ENCODE measurements at places on chromosomes 5 and 9. TPM values are rescaled to one million over a fixed set of nuclear protein-coding genes. Genes with fewer than 3 reads are reported as not detected.
A peak's percentile ranks its signal among the peaks of the same experiment; 100 is the strongest.

- no peak for DNase-seq
These were observed 116.6 kb downstream of the CDH12 start for GRCh38 chr5:22736443-22737003.

DNA sequence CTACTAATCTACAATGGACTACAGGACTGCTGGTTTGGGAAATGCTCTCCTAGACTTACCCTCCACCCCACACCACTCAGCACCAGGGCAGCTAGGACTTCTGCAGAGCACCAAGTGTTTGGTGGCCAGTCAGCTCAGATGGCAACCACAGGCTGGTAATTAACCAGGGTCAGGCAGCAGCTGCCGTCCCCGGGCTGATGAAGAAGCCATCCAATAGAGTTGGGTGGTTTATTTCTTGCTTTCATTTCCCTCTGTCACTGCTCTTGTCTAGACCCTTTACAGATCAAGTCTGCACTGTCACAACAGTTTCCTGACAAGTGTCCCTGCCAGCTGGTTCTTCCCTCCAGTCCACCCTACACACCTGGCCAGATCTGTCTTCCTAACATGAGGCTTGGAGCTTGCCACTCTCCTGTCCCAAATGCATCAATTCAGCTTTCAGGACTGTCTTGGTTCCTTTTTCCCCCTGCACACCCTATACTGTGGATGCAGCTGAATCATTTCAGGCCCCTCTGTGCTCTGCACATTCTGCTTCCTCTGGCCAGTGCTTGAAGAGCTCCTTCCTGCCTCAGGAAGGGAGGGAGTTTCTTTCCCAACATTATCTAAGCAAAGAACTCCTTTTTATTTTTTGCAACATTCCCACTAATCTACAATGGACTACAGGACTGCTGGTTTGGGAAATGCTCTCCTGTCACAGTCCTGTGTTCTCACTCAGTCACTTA, 30.2 kb upstream of the HSPA9 start:
- no peak for DNase-seq

GRCh38 chr9:136223871-136224640, 19.1 kb upstream of the LHX3 start:
- no peak for DNase-seq

DNA sequence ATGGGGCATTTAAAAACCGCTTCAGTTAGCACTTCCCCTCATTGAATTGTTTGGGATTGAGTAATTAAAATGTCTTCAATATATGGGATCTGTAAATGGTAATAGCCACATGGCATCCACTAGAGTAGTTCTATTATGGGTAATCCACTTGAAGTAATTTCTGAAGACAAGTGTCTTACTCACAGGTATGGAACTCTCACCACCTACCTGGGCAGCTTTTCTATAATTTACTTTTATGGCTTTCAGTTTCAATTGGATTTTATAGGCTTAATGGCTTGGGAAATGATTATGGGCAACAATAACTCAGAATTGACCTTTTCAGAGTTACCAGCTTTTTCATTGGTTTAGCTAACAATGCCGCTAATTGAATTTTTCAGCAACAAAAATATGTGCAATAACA, 597.9 kb downstream of the PTPRD start:
- no peak for DNase-seq

- DNase-seq = no peak
These were observed 7.4 kb downstream of the PSAT1 start for GRCh38 chr9:78304357-78304756.

GRCh38 chr9:132293145-132293721, 61.6 kb downstream of the SETX start:
- no peak for DNase-seq

DNA sequence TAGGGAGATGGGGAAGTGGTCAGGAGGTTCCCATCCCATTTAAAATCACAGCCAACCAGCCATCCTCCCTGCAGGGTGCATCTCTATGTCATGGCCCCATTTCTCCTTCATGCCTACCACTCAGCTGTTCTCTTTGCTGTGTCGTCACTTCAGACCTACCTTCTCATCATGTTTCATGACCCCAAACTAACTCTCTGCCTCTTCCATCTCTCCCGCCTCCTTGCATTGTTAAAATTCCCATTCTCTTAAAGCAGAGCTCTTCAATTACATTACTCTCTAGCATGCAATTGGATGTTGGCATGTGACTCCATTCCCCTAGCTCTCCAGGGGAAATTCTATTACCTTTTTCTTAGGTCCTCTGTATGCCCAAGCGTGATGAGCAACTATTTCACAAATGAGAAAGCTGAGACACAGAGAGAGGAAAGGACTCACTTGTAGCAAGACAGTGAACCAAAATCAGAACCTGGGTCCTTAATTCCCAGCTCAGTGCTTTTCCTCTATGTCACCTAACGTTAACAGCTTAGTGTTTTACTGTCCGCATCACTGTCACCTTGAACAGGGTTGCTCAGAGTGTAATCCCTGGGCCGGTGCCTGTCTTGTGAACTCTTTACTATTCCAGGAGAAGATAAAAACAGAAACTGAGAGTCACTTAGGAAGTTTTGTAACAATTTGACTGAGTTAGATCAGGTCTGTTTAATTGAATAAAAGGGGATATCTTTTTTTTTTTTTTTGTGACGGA, 28.1 kb downstream of the PDE6A start:
- DNase-seq = no peak

DNA sequence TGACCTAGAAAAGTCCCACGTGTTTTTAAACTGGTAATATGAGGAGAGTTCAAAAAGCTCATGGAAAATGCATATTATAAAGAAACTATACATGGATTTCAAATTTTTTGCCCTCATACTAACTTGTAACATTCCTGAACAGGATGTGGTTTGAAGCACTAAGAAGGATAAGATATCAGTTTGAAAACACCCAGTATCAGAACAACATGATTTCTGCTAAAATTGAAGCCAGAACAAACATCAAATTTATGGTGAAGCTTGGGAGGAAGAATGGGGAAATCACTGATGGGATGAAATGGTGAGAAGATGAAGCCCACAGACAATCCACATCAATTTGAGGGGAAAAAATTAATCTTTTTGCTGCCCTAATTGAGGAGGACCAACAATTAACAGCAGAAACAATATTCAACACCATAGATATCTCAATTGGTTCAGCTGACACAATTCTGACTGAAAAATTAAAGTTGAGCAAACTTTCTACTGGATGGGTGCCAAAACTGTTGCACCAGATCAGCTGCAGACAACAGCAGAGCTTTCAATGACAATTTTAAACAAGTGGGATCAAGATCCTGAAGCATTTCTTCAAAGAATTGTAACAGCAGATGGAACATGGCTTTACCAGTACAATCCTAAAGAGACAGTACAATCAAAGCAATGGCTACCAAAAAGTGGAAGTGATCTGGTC, 113.2 kb upstream of the SNX2 start:
- DNase-seq = no peak

Gene TMCO6
- total RNA-seq = 13.8 TPM

Gene ENTREP1
- total RNA-seq = 0.14 TPM

- no peak for DNase-seq
These were observed 70.2 kb upstream of the COL5A1 start for GRCh38 chr9:134571326-134571931.

DNA sequence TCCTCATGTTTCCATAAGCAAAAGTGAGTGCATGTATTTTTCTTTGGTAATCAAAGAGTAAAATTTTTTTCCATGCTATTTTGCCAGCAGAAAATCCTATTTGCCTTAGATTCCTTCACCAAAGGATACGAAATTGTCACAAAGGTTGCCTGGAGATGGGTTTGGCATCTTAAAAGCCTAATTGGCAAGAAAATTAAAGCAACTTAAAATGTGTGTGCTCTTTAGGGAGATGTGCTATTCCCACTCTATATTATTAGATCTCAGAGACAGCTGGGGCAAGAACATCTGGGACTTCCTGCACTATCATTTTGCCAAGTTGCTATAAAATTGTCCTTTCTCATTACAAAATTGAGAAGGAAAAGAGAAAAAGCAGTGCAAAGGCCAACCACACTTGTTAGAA, 146.1 kb downstream of the PLCXD3 start:
- DNase-seq = no peak

DNA sequence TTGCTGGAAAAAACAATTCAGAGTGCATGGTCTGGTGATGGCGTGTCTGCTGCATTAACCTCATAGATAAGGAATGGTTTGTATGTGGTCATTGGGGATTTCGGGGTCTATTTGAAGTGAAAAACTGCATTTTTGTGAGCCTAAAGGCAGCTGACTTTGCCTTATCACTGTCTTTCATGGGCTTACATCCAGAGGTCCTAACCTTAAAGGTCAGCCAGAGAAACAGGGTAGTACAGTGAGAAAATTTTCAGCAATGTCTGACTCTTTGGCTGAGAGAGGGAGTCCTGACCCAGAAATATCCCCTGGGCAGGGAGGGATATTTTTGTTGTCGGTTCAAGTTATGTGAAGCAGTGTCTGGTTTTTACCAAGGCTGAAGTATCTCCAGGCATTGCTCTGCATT, 5.7 kb downstream of the PCSK5 start:
- DNase-seq = no peak

DNA sequence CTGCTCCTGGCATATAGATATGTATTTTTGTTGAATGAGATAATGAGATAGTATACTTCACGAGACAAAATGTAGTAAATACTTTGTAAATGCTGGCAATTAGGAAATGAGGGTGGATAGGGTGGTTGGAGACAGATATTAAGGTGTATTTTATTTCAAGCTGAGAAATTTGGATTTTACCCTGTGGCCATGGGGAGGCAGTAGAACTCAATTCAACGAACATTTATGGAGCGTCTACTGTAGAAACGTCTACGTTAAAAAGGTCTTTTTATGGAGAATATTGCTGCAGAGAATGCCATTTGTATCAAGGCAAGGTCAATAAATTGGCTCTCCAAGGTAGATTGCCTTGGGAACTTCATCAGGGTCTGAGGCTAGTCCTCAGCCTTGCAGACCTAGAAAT, 21.5 kb upstream of the RALGPS1 start:
- DNase-seq = no peak

GRCh38 chr5:7597059-7597642, 201.2 kb downstream of the ADCY2 start:
- DNase-seq = no peak

DNA sequence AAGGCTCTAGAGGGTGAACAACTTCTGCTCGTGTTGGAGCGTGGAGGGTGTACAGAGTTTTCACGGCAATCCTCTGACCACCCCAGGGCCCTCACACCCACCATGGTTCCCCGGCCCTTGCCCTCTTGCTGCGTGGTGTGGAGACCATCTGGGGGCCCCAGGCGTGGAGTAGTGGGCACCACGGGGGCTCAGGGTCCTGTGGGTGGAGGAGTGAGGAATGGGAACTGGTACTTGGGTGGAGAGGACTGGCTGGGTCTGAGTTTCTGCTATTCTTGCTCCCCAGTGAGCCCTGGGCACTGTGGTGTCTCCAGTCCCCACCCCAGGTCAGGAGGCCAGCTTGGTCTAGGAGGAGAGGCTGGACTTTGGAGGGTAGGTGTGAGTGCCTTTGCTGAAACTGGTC, 21.9 kb upstream of the TRIM52 start:
- DNase-seq = no peak

- no peak for DNase-seq
These were observed 1.7 kb downstream of the MYMK start for GRCh38 chr9:133523106-133523505.

Gene PTGS1
- total RNA-seq = 1.9 TPM

DNA sequence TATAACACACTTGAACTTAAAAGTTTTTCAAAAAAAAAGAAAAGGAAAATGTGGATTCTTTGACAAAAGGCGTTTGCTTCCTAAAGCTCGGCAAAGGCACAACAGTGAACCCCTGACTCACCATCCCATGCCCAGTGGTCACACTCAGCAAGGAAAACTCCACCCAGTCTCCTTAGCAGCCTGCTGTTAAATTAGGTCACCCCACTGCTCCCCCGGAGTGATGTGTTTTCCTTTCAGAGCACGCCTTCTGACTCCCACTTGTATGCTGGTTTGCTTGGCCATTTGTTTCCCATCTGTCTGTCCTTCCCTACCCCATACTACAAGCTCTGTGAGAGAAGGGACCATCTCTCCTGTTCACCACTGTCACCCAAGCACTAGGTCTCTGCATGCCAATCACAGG, 23.8 kb downstream of the RETREG1 start:
- peak; percentile 70 for DNase-seq

Gene ACTBL2
- total RNA-seq = not detected

DNA sequence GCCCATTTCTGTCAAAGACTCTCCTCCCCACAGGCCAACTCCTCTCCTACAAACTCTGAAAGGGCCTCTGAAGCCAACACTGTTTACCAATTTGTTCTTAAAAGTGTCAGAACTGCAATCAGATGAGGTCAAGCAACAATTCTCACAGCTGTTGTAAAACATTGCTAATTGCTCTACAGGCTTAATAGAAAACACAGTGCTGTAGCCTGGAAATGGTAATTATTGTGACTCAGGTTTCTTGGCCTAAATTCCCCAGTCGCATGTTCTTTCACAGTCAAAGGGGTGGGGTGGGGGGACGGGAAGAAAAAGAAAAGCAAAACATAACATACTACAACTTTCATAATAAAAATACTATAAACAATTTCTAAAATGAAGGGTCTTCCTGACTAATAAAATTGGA, 343.2 kb downstream of the DMAC1 start:
- no peak for DNase-seq

DNA sequence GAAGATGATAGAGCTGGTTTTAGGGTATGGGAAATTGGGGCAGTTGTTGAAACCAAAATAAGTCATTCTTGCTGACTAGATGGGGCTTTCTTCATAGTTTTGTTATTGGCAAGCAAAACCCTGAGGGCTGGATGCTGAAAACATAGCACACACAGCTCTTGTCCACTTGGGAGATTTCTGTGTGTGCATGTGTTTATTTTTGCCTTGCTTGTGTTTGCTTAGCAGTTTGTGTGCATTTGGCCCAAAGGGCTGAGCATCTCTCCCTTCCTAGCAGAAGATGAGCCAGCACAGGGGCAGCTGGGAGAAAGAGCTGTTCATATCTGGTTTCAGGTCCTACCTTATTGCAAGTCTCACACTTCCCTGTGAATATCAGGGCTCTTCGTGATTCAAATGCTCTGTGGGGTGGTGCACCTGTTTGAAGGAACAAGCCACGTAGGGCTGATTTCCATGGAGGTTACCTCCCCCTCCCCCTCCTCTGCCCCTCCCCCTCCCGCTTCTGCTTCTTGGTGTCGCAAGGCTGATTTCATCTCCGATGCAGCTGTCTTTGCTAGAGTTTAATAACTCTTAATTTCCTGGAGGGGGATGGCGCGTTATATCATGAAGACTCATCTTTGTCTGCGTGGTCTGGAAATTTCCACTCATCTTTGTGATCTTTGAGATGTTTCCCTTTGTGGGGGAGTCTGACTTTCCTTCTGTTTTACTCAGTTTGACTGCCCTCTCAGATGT, 296.5 kb downstream of the ARHGAP26 start:
- DNase-seq = no peak

Gene SHOC1
- not detected for total RNA-seq

- no peak for DNase-seq
These were observed 11.9 kb downstream of the GIN1 start for GRCh38 chr5:103108086-103108485.

Gene PCDHA2
- not detected for total RNA-seq

Gene MEGF10
- 0.02 TPM for total RNA-seq

DNA sequence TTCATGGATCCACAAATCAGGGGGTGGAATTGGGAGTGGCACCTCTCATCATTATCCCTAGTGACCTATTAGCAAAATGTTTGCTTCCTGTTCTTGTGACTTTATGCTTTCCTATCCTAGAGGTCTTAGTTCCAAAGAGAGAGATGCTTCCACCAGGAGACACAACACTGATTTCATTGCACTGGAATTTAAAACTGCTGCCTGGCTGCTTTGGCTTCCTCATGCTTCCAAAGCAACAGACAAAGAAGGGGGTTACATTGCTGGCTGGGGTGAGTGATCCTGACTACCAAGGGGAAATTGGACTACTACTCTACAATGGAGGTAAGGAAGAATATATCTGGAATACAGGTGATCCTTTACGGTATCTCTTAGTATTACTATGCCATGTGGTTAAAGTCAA, 69.2 kb upstream of the SH3GL2 start:
- no peak for DNase-seq

- DNase-seq = no peak
These were observed 106.7 kb downstream of the SERINC5 start for GRCh38 chr5:80149161-80149609.
